ENCODE measurements at places on chromosomes 2 and 18. TPM values are rescaled to one million over a fixed set of nuclear protein-coding genes. Genes with fewer than 3 reads are reported as not detected.

The ABCA12 gene
- not detected for polyA plus RNA-seq

The TLX2 gene
- not detected for polyA plus RNA-seq

The ZNF892 gene
- polyA plus RNA-seq = 0.76 TPM

The HS1BP3 gene
- polyA plus RNA-seq = 15.5 TPM

The DPP4 gene
- 1.3 TPM for polyA plus RNA-seq

The ZNF804A gene
- 0.05 TPM for polyA plus RNA-seq

The STEAP3 gene
- polyA plus RNA-seq = 6.6 TPM

The INO80D gene
- polyA plus RNA-seq = 2.7 TPM

The MOCOS gene
- polyA plus RNA-seq = 0.87 TPM

The IL36G gene
- polyA plus RNA-seq = not detected

The RSAD2 gene
- polyA plus RNA-seq = 0.95 TPM

The CLIP4 gene
- polyA plus RNA-seq = 6.3 TPM

The SLC11A1 gene
- polyA plus RNA-seq = 3.9 TPM

The NT5DC4 gene
- polyA plus RNA-seq = not detected

The LYG2 gene
- polyA plus RNA-seq = 0.16 TPM

The KCNK3 gene
- polyA plus RNA-seq = 7.5 TPM

The C2orf80 gene
- polyA plus RNA-seq = not detected

The PREB gene
- 61.4 TPM for polyA plus RNA-seq

The TTC32 gene
- polyA plus RNA-seq = 24.3 TPM

The BAZ2B gene
- polyA plus RNA-seq = 14.4 TPM

The CPO gene
- 0.15 TPM for polyA plus RNA-seq

Data from pancreas (tissue), 10 donors.